ENCODE measurements at places on chromosomes 6 and 20.

DNA sequence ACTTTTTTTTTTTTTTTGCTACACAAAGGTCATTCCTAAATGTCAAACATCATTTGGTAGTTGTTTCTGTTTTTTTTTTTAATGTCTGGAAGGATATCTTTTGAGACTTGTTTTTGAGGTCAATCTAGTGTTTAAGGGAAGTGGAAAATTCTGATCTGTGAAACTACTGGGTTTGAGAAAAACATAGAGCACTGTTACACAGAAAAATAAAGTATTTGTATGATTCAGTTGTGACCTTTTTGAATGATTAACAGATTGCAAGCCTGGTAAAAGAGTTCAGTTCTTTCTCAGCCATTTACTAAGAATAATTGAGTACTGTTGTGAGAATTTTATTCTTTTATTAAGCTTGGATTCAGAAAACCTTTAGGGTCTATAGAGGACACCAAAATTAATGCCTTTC, 276.7 kb downstream of the ADGRB3 start:
- DNase-seq: no peak

GRCh38 chr6:126337323-126337722, 2.6 kb upstream of the CENPW start:
- DNase-seq: no peak

GRCh38 chr6:108841377-108841855, 6.8 kb upstream of the ARMC2 start:
- DNase-seq: no peak

DNA sequence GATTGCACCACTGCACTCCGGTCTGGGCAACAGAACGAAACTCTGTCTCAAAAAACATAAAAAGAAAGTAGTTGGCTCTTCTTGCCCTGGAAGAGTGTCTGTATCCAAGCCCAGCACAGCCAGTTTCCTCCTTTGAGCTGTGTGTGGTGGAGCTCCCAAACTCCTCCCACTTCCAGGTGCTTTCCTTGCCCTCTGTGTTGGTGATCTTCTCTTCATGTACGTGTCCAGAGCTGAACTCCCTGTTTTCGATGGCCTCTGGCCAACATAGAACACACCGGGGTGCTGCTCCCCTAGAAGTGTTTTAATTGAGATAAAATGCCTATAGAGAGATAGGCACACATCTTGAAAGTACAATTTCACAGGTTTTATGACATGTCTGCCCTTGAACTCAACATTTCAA, 16.7 kb upstream of the SGK2 start:
- DNase-seq: no peak

DNA sequence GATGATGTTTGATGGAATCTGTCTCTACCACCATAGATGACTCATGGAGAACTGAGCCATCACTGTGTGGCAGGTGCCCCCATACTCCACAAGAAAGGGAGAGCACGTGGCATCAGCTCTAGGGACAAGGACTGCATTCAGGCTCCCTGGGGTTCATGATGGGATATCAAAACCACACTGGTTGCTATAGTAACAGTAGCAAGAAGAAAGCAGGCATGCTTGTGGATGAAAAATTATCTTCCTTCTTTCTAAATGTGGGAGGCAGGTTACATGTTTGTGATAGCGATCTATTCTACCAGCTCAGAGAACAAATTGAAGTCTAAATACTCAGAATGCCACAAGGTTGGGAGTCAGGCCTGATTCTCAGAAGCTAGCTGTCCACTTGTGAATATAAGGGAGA, 224.2 kb downstream of the ARHGAP18 start:
- no peak for DNase-seq

- no peak for DNase-seq
Measured at GRCh38 chr20:1942486-1943274, 47.5 kb downstream of the SIRPA start.

GRCh38 chr6:70124882-70125545, 177.9 kb downstream of the COL9A1 start:
- DNase-seq: no peak

DNA sequence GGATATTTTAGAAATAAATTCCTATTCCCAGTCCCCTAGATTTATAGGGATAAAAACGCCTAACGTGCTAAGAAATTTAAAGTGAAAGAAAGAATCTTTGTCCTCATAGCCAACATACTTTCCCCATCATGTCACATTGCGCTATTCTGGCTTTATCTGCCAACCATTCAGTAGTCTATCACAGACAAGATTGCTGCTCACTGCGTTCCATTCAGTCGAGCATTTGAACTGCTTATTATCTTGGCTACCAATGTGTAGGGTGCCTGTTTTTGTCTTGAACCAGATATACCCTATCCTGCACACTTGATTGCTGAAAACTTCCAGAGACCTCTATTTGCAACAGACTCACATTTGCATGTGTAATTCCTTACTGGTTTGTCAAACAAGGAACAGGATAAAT, 751.5 kb downstream of the EPHA7 start:
- no peak for DNase-seq

DNA sequence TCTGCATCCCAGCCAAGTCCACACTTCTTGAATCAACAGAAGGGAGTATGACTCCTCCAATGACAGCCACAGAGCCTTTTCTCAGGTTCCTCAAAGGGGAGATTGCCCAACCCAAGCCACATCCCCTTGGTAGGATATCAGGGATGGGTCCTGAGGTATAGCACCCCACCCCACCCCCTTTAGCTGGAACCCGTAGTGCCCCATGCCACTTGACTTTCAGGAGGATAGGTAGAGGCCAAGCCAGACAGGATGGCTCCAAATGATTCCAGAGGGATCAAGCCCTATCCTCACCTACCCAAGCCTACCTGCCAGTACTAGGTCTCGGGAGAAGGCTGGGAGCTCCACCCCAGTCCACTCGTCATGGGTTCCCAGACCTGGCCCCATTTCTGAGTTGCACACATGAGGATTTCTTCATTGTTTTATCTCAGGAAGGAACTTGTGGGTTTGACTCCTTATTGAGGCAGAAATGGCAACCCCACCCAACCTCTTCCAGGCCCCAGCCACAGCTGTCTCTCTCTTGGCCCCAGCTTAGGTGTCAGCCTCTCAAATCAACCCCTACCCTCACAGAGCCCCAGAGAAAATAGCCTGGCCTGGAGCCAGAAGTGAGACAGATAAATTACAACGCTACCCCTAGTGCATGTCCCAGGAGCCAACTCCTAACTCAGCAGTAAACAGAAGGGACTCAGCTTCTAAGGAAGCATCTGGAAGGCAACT, 3.6 kb downstream of the CCND3 start:
- no peak for DNase-seq

DNA sequence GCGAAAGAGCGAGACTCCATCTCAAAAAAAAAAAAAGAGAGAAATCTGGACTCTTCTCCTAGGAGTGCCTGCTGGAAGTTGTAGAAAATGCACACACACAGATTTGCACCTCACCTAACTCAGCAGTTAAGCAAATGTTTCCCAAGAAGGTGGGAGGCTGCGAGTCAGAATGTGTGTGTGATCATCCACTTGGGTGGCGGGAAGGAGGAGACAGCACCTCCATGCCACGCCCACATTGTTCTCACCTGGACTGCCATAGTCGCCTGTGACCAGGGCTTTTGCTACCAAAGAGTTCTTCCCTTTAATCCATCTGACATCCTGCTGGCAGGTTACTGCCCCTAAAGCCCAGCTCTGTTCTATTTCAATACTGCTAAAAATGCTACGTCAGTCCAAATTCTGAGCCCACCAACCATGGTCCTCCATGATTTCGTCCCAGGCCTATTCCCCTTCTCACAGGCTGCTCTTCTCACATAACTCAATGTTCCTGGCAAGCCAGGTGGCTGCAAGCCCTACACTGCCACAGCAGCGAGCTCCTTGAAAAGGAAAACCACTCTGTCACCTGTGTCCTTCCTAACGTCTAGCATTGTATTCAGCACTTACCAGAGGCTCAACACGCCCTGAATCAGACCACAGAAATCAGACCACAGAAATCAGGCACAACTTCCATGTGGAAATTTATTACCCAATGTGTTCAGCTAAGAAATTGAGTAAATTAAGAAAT, 77.5 kb downstream of the PSMG4 start:
- DNase-seq: no peak

DNA sequence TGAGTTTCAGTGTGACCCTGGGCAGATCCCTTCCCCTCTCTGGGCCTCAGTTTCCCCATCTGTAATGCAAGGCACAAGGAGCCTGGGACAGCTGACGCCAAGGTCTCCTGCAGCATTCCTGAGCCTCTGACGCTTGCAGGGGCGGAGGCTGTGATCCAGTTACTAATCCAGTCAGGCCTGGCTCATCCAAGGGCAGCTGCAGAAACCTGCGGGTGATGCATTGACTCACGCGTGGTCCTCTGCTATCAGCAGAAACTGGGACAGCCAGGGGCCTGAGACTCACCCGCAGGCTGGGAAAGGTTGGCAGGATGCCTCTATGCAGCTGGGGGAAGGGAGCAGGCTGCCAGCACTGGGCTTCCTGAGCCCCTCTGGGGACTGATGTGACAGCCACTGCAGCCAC, 65.0 kb upstream of the SIRPA start:
- DNase-seq: peak; percentile 56

- DNase-seq: no peak
Measured at GRCh38 chr20:44897133-44897532, 11.6 kb downstream of the YWHAB start.

DNA sequence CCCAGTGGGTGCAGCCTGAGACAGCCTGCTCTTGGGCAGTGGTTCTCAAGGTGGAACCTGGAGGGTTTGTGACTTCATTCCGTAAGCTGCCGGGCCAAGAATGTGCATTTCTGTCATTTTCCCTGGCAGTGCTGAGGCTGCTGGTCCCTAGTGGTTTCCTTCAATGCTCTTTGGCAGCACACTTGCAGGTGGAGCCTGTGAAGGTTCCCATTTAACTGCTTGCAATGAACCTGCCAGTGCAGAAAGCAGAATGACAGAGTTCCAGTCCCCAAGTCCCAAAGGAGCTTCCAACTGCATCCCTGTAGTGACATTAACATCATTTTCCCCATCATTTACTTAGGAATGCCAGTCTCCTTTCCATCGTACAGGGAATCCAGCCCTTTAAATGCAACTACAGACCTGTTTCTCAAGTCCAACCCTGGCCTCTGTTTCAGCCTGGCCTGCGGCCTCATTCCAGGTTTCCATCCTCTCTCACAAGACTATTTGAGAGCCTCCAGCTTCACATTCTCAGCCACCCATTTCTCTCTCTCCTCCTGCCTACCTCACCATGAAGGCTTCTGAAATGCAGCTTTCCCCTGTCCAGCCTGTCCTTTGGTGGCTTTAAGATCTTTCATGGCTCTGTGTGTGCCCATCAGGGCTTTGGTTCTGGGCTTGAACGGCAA, 149.7 kb upstream of the GGTLC1 start:
- no peak for DNase-seq

DNA sequence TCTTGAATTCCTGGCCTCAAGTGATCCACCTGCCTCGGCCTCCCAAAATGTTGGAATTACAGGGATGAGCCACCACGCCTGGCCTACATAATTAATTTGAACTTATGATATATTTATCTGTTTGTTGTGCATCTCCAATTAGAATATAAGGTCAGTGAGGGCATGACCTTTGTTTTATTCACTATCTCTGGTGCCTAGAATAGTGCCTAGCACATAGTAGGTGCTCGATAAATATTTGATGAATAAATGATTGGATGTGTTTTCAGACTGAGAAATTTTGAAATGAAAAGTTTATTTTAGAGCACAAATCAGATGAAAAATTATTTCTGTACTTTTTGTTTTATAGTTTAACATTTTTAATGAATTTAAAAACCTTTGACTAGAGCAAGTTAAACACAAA, 19.4 kb upstream of the VEGFA start:
- DNase-seq: no peak

DNA sequence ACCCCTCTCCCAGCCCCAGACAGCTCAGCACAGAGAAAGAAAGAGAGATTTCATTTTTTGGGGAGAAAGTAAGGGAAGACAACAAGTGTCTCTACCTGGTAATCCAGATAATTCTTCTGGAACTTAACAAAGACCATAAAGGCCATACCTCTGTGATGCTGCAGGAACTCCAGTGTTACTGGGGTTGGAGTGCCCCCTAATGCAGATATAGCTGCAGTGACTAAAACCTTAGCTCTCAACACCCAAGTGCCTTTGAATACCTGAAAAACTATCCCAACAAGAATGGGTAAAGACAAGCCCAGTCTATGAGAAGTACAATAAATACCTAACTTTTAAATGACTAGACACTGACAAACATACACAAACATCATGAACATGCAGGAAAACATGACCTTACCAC, 365.3 kb upstream of the PTCHD4 start:
- DNase-seq: no peak

DNA sequence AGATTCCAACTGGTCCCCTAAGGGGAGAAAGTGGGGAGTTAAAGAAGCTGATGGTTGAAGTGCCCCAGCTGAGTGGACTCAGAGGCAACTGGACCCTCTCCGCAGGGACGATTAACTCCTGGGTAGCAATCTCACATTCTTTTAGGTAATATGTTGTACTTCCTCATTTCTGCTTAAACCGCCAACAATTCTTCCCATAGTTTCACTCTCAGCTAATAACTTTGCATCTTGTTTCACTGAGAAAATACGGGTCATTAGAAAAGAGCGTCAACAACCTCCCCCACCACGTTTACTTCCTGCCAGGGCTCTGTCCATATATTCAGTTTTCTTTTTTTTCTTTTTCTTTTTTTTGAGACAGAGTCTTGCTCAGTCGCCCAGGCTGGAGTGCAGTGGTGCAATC, 39.5 kb upstream of the CHD6 start:
- no peak for DNase-seq

DNA sequence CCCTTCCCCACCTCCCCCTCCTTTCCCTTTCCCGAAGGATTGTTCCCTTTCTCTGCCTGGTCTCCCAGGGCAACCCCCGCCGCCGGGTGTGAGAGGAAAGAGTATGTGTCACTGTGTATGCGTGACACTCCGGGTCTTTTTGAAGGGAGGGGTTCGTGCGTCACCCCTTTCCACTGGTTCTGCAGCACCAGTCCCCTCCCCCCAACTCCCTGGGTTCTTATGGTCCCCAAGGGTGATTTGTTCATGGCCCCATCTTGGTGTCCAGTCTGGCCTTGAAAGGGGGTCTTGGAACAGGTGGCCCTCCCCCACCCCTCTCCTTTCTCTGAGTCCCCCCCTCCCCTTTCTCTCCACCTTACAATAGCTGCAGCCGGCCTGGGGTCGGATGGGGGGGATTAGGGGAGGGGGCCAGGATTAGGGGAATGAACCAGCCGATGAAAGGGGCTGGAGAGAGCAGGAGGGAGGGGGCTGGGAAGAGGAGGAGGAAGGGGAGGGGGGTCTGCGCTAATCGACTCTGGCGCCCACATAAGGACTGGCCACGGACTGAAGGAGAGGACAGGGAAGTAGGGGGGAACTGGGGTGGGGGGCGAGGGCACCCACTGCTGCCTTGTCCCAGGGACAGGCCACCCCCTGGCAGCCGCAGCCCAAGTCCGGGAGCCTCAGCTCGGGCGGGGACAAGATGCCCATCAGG, 1.3 kb upstream of the RING1 start:
- DNase-seq: no peak

GRCh38 chr6:69489970-69490369, 306.8 kb downstream of the LMBRD1 start:
- no peak for DNase-seq

DNA sequence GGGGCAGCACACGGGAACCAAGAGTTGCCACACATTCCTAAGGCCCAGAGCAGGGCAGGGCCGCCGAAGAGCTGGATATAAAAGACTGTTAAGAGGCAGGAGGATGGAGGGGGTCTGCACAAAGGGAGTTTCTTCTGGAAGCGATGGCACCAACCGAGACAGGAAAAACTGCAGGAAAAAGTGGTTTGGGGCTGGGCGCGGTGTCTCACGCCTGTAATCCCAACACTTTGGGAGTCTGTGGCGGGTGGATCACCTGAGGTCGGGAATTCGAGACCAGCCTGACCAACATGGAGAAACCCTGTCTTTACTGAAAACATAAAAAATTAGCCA, 41.8 kb downstream of the SSR1 start:
- no peak for DNase-seq

GRCh38 chr6:149489967-149490366, 5.2 kb upstream of the ZC3H12D start:
- no peak for DNase-seq
